T-cell (primary cell): ENCODE measurements at places on chromosomes 11 and 22. TPM values are rescaled to one million over a fixed set of nuclear protein-coding genes. Genes with fewer than 3 reads are reported as not detected.
A peak's percentile ranks its signal among the peaks of the same experiment; 100 is the strongest.

The RAPSN gene
- 1.1 TPM for total RNA-seq

The C11orf42 gene
- not detected for total RNA-seq

The DTX4 gene
- 2.1 TPM for total RNA-seq

The CDC45 gene
- total RNA-seq, result 0.56 TPM

The OPCML gene
- not detected for total RNA-seq

The SMIM35 gene
- total RNA-seq, result 0.32 TPM

The UPB1 gene
- 4.1 TPM for total RNA-seq

The MYO18B gene
- 0.18 TPM for total RNA-seq

The MISFA gene
- total RNA-seq, result not detected

The LRRC32 gene
- 2.5 TPM for total RNA-seq

DNA sequence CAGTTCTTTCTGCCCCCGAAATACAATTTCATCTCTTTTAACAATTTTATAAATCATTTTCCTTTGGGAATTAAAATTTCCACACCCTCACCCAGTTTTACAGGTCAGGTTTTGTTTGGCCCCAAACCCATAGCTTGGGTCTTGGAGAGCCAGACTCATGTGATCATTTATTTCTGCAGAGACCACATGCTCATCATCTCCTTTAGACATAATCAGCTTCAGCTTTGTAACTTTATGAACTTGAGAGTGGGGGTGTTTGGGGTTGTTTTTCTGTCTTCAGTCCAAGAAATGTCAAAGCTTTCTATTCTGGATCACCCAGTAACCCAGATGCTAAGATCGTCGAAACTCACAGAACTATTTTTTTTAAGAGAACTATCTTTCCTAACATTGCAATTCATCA is 70.9 kb downstream of the DBX1 start:
- no peak for DNase-seq

DNA sequence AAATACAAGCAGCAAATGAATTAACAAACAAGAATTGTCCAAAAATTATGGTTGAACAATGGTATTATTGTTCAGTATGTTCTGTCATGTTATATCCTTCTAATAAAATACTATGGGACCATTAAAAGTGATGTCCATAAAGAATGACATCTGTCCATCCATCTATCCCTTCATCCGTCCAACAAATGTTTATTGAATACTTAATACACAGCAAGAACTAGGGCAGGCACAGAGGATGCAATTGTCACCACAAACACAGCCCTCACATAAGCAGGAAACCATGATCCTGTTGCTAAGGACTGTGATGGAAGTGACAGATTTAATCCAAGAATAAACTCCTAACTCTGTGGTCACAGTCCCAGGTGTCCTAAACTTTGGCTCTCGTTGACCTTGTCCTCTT is 20.7 kb upstream of the B3GAT1 start:
- no peak for DNase-seq

DNA sequence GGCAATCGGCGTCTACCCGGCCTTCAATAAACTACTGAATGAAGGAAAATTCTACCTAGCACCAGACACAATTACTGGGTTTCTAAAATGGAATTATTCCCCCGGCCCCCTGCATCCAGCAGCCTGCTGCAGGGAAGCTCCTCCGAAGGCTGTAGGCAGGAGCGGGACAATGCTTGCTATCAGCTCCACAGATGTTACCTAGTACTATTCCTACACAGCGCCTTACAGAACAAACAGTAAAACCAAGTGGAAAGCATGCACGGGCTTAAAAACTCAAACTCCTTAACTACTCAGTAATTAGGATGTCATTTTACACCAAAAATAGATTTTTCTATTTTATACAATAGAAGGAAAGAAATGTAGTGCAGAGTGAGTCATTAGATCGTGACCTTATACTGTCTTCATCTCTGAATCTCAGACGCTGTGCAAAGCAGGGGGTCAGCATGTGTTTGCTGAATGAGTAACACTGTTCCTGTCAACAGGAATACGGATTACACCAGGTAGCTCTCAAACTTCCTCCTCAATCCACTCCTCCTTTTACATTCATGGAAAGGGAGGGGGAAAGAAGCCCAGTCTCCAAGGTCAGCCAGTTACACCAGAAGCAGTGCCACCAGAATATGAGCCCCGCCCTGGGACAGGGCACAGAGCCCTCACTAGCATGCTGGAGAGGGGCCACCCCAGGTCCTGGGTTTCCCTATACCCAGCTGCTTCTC is 74.9 kb downstream of the PACSIN2 start:
- DNase-seq, result no peak

DNA sequence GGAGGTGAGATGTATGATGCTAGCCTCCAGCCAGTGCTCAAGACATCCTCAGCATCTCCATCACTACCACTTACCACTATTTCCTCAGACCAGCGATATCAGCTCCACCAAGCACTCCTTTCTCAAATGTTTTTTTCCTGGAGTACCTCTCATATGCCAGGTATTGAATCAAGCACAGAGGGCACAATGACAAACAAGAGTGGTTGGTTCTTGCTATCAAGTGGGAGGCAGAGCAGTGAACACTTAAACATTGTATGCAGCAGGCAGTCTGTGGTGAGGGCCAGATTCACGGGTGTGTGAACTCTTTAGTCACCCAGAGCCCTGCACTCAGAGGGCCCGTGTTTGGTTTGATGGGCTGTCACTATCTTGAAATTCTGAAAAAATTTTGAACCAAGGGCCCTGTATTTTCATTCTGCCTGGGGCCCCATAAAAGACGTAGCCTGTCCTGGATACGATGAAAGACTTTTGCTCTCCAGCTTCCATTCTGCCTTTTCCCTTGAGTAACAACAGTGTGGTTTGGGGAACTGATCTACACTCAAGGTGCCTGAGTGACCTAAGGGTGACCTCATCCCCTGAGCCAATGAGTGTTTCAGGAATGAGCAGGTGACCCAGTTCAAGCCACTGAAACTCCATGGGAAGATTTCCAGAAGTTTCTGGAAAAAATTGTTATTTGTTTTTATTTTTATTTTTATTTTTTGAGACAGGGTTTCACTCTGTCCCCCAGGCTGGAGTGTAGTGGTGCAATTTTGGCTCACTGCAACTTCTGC is 348.4 kb upstream of the NARS2 start:
- DNase-seq, result no peak

DNA sequence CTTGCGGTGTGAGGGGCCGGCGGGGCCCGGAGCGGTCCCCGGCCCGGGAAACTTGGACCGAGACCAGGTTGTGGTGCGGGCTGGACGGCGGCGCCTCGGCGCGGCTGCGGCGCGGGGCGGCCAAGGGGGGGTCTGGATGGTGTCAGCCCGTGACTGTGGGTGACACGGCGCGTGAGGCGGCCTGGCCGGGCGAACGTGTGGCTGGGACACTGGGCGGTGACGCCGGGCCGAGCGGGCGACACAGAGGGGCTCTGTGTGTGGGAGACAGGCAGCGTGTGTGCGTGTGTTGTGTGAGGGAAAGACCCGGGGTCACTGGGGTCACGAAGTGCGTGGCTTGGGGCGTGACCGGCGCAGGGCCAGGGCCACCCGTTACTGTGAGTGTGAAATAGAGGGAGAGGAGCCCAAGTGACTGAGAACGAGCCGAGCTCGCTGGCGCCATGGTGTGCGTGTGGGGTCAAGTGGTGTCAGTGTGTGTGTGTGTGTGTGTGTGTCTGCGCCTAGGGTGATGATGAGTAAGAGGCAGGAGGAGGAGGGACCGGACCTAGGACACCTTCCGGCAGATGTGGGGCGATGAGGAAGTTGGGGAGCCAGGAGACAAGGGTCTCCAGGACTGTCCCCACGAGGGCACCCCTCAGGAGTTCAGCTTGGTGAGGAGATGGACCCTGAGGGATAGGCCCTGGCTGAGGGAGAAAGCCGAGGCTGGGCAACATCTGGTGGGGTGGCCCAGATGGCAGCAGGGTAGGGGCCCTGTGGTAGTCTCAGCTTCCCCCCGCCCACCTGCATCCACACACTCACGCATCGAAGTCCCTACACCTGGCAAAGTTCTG is 817 bp downstream of the RELT start:
- DNase-seq, result peak; percentile 53

DNA sequence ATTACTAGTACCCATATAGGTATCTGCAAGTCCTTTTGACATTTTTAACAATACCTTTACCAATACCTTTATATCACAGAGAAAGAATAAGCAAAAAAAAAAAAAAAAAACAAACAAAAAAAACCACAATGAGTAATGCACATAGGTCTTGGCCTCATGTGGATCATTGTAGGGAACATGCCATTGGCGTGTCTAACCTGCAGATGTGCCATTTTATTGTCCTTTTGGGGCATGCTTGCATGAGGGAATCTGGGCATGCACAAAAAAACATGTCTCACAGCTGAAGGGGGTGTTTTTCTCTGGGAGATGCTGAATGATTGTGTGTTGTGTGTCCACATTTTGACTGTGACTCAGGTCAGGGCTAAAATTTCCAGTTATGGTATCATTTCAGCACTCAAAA is 361.6 kb downstream of the GUCY1A2 start:
- no peak for DNase-seq

- no peak for DNase-seq
Observed at GRCh38 chr11:113110046-113110445, 148.8 kb downstream of the NCAM1 start.

- no peak for DNase-seq
Observed at GRCh38 chr11:95692526-95693260, 96.9 kb downstream of the FAM76B start.

GRCh38 chr22:31734512-31734911 is 15.4 kb downstream of the PRR14L start:
- no peak for DNase-seq

GRCh38 chr11:109123816-109124787 is 297.9 kb upstream of the C11orf87 start:
- DNase-seq, result no peak

- peak; percentile 88 for DNase-seq
Observed at GRCh38 chr22:50244420-50245213, at the start of gene TUBGCP6. TUBGCP6 (minus strand) TSS chr22:50245023; CDS start chr22:50244459, 564 bp downstream.
